Suppressor macrophage (primary cell): ENCODE measurements at places on chromosomes 6 and 20.

DNA sequence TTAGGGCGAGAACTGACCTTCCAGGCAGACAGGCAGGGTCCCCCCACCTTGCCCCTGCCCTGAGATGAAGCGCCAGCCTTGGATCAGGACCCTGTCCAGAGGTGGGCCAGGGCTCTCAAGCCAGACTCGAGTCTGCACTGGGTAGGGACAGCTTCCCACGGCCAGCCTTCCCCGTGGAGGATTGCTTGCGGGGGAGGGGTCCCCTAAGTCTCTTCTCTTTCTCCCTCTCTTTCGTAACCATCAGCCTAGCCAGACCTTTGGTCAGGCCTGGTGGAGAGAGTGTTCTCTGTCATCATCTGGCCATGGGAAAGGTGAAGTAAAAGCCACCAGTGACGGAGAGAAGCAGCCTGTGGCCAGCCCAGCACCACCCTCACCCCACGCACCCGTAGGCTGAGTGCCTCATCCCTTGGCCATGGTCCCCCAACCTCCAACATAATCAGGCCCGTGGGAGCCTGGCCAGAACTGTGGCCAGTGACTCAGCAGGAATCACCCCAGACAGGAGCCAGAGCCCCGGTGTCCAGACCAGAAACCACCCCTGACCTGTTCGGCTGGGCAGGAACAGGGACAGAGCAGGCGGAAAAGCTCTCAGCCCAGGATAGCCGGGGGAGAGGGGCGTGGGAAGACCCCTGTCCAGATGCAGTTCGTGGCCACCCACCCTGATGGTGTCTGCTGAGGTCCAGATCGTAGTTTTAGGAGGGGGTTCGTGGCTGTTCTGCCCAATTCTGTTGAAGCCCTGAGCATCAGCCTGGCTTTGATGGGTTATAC lies 47.1 kb downstream of the SNAI1 start:
- DNase-seq: peak; percentile 81

DNA sequence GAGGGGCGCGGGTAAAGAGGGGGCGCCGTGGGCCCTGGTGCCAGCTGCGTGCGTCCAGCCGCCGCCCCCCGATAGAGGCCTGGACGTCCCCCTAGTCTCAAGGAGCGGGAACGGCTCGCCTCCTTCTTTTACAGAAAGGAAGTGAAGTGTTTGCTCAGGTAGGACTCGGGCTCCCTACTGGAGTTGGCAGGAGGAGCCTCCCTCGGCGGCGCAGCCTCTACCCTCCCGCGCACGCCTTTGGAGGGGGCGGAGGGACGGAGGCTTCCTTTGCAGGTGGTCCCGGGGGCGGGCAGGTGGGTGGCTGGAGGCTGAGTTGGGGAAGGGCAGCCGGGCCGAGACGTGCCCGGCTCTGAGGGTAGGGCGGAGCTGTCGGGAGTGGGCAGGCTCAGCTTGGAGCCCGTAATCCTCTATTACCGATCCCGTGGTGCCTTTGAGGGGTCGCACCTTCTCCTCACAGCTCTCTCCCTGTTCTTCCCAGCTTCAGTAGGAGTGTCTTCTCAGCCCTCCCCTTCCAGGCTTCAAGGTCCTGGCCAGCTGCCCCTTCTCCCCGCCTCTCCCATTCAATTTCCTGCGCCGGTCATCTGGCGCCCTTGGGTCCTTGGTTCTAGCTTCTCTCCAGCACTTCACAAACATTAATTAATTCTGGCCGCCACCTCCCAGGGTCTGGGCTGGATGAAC lies 728 bp downstream of the ITPR3 start:
- DNase-seq: no peak

DNA sequence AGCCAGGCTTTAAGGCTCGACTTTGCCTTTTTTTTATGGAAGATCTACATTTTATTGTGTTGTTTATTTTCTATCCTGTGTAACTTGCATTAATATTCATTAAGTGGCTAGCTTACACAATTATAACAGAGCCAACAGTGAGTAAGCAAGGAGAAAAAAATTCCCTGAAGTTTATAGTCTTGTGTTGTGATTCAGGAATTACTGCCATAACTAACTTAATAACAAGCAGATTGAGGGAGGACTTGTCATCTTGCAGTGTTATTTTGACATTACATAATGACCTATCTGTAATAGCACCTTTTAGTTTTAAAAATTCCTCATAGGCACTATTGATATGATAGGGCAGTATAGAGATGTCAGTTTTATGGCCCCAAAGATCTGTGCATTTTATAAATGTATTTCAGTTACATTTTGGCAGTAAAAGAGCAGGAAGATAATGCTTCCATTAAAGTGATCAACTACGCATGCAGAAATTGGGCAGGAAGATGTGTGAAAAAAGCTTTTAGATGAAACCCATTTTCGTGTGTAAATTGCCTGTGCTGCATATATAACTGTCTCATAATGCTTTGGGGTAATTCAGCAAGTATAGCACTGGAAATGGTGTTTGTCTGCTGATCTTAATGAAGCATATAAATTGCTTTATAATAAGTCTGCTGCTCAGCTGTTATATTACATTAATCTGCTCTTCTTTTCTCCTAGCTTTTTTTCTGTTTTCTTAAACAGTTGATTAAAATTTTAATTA lies 123.0 kb downstream of the SMAP1 start:
- DNase-seq: no peak

- DNase-seq: no peak
Measured at GRCh38 chr6:99838607-99839006, 155.4 kb downstream of the MCHR2 start.

DNA sequence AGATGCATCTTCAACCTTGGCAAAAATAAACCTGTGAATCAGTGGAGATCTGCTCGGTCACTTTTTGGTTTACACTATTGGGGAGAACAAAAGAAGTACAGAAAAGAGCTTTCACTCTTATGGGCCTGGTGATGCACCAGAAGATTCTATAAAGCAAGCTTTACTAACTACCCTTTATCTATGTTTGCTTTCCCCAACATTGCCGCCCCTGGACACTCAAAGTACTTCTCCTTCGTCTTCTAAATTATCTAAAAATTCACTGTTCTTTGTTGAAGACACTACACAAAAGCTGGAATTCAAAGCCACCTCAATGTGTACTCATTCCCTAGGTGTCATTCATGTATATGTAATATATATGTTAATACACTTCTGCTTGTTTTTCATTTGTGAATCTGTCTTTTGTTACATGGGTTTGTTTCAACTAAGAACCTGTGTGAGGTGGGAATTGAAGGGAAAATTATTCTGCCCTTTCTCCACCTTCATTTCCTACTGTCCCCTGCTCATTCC lies 97.9 kb upstream of the BTN3A2 start:
- no peak for DNase-seq

DNA sequence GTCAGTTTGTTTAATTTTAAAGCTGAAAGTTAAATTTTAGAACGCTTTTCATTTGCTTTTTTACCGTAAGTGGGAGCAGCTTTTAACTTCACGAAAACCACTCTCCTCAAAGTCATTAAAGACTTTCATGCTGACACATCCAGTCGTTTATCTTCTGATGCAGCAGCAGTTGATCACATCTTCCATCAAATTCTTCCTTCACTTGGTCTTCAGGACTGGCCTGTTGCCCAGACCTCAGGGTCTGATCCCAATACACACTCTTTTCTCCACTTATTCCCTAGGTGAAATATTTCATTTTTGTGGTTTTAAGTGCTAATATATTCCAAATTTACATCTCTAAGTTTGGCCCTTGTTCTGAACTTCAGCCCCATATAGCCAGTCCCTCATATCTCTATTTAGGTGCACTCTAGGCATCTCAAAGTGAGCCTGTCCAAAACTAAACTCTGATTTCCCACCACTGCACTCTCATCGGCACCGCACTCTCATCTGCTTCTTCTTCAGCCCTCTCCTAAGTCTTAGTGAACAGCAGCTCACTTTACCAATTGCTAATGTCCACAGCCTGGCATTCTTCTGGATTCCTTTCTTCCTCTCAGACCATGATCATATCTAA lies 20.4 kb downstream of the AFDN start:
- no peak for DNase-seq

- no peak for DNase-seq
Measured at GRCh38 chr6:138666636-138667035, 106.9 kb upstream of the CCDC28A start.

DNA sequence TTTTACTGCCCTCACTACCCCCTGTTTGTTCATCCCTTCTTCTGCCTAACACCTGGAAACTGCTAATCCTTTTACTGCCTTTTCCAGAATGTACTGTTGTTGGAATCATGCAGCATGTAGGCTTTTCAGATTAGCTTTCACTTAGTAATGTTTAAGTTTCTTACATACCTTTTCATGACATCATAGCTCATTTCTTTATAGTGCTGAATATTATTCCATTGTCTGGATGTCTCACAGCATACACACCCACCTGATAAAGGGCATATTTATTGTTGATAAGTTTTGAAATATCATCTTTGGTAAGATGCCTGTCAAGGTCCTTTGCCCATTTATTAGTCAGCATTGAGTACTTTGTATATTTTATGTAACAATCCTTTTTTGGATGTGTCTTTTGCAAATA lies 588.2 kb upstream of the NRSN1 start:
- DNase-seq: no peak

DNA sequence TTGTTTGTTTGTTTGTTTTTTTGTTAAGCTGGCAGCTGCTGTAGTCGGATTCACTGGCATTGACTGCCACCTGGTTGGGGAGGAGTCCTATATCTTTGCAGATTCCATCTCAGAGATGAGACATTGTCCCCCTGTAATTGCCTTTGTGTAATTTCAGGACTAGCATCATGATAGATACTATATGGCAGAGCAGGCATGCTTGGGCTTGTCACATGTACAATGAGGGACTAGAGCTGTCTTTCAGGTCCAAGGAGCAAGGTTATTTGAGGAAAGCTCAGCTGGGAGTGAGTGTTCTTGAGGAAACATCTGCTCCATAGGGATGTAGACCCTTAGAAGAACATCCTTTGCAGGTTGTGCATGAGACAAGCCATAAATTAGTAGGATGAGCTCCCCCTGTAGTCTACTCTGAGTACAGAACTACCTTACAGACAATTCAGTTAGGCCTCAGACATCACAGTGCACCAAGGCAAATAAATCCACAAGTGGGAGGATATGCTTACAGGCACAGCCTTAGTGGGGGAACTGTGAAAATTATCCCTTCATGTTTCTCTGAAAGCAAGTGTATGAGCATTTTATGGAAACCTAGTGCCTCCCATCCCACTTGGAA lies 62.1 kb downstream of the BMP2 start:
- no peak for DNase-seq

DNA sequence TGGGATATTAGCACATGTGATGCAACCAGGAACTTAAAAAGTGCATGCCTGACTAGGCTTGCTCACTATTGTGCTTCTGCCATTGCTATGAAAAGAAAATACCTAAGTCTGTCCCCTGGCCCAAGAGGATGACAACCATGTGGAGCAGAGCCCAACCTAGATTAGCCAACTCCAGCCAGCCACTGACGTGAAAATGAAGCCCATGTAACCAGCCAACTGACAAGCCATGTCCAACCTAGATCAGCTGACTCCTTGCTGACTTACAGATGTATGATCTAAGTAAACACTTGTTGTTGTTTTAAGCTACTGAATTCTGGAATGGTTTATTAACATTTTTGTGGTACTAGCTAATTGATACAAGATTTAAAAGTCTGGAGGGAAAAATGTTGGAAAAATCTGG lies 47.5 kb downstream of the PIGU start:
- no peak for DNase-seq

GRCh38 chr6:79646006-79646405 lies 14.9 kb downstream of the SH3BGRL2 start:
- no peak for DNase-seq

DNA sequence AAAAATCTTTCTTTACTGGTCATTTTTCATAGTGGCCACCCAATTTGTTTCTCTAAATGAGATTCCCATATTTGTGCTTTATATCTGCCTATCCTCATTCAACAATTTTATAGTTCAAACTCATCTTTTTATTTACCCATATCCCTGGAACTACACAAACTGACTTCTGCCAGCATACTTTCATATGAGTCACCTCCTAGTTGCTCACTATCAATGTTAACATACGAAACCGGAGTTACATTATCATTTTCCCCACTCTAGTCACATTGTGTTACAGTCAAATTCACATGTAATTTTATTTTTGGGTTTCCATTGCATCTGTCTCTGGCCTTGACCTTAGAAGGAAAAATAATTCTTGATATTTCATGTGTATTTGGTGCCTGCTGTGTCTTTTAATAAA lies 499.4 kb downstream of the MAFB start:
- no peak for DNase-seq

DNA sequence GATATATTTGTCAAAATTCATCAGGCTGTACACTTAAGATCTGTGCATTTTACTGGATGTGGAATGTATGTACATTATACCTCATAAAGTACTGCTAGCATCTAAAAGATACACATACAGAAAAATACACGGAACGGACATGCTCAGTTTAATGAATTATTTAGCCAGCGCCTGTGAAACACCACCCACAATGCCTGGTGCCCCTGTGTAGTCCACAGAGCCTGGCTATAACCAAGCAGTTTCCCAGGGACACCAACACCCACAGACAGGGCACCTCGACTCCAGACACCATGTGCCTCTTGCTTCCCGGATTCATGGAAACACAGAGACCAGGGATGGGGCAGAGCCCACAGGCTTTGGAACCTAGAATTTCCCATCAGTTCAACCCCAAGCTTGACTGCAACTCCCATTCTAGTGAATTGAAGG lies 17.4 kb upstream of the ARMC12 start:
- DNase-seq: no peak

GRCh38 chr20:6588296-6588695 lies 179.2 kb upstream of the BMP2 start:
- no peak for DNase-seq

GRCh38 chr20:2814587-2815051 lies at the start of gene C20orf141:
Gene C20orf141, plus strand, starts transcription at chr20:2814987. Its CDS starts 198 bp downstream, at chr20:2815185.
- no peak for DNase-seq

DNA sequence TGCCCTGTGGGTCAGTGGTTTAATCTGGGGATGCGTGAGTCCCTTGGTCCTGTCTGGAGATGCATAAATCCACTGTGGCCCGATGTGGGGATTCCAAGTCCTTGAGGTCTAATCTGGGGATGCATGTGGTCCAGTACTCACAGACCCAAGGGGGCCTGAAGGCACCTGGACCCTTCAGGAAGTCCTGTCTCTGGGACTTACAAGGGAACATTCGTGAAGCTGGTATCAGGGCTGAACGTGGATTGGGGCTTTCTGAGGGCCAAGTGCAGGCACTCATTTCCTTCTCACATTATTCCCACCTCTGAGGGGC lies 25.2 kb upstream of the GTSF1L start:
- no peak for DNase-seq

- peak; percentile 58 for DNase-seq
Measured at GRCh38 chr6:159979136-159979874, 10.4 kb downstream of the IGF2R start.

GRCh38 chr6:26554697-26555504 lies 16.7 kb downstream of the HMGN4 start:
- DNase-seq: peak; percentile 49

GRCh38 chr6:41726876-41727275 lies 8.5 kb downstream of the TFEB start:
- no peak for DNase-seq

GRCh38 chr6:75502884-75503283 lies 9.3 kb upstream of the FILIP1 start:
- DNase-seq: no peak
